ENCODE measurements at places on chromosomes 1 and 21.

DNA sequence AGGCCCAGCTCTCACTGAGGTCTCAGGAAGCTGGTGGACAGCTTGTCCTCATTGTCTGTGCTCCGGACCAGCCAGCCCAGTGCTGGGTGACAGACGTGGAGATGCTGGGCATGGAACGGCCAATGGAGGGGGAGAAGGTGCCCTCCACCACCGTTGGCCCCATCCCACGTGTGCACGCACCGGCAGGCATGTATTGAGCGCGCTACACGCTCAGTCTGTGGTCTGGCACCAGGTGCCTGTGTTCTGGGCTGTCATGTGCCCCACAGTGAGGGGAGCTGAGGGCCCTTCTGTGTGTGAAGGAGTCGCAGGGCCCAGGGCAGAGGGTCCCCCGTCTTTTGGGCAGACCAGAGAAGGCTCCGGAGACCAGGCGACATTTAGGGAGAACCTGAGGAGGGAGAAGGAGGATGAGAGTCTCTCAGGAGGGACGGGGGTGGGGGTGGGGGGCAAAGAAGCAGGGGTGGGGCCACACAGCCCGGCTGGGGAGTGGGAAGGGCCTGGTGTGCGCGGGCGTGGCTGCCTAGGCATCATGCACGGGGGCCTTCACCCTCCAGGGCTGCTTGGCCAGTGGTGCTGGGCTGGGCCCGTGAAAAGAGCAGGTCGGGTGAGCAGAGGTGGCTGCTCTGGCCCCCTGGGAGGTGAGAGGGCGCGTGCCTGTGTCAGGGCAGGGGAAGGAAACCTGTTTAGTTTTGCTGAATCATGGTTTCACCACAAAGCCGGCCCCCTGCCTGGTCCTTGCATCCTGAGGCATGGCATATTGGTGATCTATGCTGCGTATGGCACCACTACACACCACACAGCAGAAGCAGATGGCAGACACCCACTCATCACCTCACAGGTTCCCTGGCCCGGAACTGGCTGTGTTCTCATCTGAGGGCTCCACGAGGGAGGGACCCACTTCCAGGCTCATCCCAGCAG lies 86.7 kb upstream of the TTC34 start:
- DNase-seq, result no peak

DNA sequence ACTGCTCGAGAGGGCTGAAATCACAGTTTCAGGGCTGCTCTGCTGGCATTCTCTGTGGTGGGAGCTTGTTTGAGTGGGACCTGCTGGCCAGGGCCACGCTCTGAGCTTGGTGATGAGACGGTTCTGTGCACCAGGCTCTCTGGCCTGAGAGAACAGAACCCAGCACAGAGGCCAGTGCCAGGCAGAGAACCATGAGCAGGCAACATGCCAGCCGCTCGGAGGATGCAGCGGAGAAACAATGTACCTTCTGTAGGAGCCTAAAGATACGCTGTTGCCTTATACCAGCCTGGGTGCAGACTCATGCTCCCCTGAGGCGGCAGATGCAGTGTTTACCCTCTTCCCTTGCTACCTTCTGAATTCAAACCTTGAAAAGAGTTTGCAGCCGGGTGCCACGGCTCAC lies 10.0 kb downstream of the C2CD2 start:
- DNase-seq, result no peak

DNA sequence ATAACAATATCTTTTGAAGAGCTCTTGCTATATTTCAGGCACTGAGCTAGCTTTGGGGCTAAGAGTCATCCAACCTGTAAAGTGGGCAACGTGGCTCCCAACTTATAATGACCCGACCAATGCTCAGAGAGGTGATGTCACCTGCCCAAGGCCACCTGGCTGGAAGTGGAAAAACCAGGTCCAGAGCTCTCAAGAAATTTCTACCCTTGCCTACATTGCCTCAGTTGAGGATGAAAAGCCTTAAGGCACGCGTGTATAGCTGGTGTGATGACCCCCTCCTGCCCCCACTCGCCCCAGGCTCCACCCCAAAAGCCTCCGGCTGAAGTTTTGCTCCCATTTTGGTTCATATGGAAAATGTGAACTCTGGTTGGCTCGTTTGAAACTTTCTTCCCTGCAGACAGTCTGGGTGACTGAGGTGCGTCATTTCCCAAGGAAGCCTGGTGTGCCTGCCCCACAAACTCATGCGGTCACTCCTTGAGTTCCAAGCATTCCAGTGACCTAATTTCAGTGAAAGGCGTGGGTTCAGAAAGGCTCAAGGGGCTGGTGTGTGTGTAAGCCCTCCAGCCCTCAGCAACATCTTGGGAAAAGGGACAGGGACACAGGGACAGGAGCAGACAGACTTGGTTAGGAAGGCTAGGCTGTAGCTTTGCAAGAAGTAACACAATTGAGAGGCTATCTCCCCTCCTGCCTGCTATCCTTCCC lies 20.5 kb downstream of the HTR1D start:
- no peak for DNase-seq

- no peak for DNase-seq
Measured at GRCh38 chr1:29121936-29122681, 1.6 kb downstream of the TMEM200B start.

DNA sequence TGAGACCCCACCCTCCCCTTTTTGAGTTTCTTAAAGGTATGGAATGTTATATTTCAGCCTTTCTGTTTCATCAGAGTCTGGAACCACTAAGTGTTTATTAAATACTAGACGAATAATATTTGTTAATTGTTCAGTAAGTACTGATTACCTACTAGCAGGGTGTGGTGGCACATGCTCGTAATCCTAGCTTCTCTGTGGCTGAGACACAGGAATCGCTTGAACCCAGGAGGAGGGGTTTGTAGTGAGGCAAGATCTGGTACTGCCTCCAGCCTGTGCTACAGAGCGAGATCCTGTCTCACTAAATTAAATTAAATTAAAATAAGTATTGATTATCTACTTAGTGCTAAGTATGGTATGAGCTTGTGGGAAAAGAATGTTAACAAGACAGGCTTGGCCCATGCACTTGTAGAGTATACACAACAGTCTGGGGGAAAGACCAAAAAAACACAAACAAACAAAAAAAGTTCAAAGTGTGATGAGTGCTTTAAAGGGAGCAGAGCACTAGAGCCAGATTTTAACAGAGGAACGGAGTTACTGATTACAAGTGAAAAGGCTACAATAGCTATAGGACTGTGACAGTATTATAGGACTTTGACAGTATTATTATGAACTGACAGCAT lies 2.4 kb downstream of the CEPT1 start:
- no peak for DNase-seq

- DNase-seq, result no peak
Measured at GRCh38 chr1:102919659-102920058, 188.7 kb downstream of the COL11A1 start.

DNA sequence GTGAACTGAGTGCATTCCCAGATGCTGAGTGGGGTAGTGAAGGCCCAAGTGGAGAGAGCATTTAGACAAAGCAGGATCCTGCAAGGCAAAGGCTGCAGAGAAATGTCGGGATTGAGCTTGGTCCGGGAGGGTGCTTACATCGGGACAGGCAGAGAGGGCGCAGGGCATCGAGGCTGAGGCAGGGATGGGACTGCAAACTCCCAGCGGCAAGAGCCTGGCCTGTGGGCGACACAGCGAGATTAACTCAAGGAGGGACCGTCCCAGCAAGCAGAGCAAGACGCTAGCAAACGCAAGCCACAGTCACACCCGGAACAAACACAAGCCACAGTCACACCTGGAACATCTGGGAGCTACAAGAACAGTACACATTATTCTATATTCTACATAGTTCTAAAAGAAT lies 537.5 kb downstream of the KIF26B start:
- DNase-seq, result no peak

DNA sequence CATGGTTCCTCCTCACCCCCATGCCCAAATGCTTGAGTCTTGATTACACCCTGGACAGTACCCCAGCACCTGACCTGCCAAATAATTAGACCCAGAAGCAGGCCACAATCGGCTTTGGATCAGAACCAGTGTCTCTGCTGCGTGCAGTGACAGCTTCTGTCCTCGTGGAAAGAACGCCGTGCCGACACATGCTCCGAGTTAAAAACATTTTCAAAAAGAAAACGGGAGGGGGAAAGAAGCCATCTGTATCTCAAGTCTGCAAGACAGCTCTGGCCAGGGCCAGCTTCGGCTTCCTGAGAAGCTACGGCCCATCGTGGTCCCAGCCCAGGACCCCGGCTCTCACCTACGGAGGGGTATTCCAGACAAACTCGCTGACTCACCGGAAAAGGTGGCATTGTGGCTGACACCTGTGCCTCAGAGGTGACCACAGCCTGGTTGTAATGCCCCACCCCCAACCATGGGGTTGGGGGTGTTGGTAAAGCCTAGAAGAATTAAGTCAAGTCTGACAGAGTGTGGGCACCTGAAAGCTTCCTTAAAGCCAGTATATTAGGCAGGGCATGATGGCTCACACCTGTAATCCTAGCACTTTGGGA lies 25.8 kb downstream of the SSBP3 start:
- DNase-seq, result peak; percentile 41

Data from CD4-positive, alpha-beta T cell treated with Interleukin-21 for 1 hour (primary cell).